ENCODE measurements at places on chromosomes 11 and 22.

GRCh38 chr22:22030493-22031182 lies 48.1 kb upstream of the TOP3B start:
- DNase-seq = no peak

DNA sequence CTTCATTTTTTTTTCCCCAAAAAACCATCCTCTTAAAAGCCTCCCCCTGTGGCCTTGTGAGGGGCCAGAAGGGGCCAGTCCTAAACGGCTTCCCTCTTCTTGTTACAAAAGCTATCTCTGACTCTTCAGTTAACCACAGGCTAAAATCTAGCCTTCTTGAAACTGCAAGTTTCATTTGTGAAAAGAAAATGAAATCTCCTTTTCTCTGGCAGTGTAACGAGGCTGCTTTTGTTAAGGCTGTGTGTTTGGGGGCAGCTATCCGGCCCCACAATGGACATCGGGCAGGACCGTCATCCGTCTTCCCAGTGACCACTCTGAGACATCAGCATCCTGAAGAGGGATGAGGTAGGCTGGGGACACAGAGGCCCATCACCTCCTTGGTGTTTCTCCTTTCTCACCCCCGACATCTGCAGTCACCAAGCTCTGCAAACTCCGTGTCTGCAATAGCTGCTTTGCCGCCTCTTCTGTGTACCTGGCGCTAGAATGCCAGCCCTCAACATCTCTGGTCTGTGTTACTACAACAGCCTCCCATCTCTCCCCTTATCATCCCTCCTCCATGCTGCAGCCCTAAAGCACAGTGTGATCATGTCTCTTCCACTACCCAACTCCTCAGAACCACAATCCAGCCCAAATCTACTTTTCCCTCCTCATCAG lies 94.0 kb downstream of the RCN1 start:
- no peak for DNase-seq

DNA sequence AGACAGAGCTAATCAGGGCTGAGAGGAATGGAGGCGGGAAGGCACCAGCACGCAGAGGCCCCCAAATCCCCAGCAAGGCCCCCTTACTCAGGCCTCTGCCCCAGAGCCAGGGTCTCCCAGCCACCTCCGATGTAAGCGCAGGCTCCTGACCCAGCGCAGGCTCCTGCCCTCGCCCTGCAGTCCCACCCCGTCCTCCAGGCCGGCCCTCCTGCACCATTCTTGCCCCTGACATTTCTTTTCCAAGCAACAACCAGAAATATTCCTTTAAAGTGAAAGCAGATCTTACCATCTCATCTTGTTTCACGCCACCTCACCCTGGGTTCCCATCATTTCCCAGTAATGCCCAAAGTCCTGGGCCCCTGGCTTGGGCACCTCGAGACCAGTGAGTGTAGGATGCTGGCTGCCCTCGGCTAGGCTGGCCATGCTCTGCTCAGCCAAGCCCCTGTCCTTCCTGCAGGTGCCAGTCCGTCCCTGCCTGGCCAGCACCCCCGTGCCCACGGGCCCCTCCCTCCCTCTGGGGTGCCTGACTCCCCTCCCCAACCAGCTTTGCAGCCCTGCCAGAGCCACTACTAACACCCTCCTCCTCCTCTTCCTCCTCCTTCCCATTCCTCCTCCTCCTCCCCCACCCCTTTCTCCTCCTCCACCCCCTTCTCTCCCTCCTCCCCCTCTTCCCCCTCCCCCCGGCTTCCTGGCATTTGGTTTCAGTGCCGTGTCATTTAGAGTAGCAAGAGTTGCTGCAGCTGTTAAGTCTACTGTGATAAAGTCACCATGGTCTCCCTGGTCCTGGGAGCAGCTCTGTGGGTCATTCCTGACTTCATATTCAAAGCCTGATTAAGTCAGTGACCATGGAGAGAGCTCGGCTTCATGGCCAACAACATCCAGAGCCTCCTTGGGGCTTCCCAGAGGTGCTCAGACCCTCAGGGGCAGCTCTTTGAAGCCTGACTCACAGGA lies 78.7 kb downstream of the PIWIL3 start:
- no peak for DNase-seq

GRCh38 chr11:128957202-128957482 lies 14.5 kb upstream of the TP53AIP1 start:
- DNase-seq = no peak

DNA sequence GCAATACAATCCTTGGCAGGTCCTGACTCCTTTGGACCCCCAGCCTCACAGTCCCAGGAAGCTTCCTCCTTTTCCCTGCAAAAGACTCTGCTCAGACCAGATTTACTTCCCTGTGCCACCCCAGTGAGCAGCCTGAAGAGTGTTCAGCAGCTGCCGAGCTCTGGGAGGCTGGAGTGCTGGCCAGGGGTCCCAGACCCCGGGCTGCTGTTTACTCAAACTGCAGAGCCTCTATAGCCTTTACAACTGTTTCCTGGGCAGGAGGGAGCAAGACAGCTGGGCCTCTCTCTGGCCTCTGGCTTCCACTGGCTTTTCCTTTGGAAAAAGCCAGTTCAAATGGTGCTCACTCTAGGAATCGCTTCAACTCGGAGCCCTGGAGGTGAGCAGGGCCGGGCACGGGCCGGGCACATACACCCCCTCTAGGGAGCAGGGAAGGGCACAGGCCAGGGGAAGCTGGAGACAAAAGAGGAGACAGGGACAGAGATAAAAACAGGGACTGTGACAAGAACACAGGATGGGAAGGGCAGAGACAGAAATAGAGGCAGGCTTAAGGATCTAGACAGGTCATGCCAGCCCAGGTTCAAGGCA lies 932 bp downstream of the IRAG1 start:
- DNase-seq = no peak

DNA sequence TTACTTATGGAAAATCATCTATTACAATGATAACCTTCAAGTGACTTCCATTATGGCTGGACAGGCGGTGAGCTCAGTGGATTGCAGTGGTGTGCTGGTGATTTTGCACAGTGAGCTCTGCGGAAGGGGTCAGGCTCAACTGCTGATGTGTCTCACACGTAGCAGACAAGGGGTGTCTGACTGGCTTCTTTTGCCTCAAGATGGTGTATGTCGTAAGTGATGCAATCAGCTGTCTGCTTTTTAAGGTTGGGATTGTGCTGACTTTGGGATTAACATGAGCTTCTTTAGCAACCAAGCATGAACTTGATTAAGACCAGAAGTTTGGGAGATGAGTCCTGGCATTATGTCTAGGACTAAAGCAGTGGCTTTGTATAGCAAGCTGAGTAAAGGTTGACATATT lies 49.5 kb downstream of the POLD3 start:
- DNase-seq = no peak

Data from T-helper 2 cell (primary cell).